ENCODE measurements at places on chromosomes 11 and 22.

- DNase-seq: no peak
These were observed 209.2 kb upstream of the SORL1-AS1 start for GRCh38 chr11:121661880-121662486.

DNA sequence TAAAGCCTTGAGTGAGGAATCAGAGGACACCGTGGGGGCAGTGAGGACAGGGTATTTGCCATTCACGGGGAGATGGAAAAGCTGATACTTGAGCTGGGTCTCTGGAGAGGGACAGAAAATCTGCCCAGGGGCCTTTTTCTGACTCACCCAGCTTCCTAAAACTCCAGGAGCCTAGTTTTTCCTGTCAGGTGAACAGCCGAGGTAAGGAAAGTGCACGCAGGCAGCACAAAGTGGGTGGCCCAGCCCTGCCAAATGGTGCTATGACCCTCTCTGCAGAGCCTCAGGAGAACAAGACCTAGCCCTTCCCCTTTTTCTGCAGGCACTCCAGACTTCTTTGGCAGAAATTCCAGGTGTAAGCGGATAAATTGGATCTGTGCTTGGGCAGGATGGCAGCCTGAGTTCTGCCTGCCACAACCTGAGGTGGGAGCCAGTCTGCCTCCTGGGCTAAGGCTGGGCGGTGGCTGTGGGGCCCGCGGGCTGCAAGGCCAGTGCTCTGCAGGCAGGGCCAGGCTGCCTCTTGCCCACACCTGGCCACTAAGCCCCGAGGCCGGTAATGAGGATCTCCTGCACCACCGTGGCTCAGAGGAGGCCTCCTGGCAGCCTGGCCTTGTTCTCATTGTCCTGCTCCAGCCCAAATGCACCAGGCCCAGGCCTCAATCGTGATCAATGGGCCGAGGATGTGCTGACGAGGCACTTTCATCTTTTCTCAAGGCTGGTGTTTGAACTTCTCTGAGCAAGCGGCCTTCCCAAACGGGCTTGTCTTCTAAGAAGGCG is 72.9 kb upstream of the LMO1 start:
- DNase-seq: no peak

DNA sequence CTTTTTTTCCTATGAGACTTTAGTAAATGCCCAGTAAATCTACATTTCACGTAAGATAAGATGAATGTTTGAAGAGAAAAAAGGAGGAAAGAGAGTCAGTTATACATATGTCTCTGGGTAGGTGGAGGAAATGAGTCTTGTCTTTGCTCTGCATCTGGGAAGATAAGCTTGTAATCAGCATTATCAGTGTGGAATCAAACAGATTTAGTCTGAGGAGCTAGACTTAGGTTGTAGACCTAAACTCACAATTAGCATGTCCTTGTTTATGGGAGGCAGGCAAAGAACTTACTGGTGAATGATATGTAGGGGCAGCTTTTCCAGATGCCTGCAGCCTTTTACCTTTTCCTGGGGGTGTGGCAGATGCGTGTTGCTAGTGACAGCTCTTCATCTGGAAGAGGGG is 962.3 kb downstream of the TBC1D22A start:
- DNase-seq: no peak

DNA sequence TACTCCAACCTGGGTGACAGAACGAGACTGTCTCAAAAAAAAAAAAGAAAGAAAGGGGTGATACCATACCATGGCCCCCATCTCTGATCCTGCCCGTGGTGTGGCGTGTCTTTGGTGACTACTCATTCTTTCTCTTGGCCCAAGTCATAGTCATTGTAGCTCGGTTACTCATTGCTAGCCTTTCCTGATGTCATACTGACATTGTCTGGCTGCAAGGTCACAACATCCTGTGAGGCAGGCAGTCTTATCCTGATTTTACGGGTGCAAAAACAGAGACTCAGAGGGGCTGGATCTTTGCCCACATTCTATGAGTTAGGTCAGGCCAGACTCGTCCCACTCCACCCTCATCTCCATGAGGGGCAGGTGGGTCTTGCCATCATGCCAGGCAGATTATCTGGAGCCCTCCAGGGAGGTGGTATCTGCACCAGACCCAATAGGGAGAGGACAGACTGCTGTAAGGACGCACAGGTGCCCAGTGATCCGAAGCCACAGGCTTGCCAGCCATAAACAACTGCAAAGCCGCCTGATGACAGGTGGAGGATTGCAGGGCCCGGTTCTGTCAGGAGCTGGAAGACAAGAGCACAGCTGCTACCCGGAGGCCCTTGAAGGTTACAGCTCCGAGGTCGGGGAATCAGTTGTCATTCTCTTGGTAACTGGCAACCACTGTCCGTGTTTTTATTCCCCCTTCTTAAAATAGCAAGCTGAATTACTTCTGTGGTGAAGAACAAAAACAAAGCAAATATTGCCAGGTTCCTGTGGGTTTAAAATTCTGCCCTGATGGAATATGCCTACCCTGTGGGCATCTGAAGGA is 13.8 kb downstream of the TOM1 start:
- DNase-seq: no peak

DNA sequence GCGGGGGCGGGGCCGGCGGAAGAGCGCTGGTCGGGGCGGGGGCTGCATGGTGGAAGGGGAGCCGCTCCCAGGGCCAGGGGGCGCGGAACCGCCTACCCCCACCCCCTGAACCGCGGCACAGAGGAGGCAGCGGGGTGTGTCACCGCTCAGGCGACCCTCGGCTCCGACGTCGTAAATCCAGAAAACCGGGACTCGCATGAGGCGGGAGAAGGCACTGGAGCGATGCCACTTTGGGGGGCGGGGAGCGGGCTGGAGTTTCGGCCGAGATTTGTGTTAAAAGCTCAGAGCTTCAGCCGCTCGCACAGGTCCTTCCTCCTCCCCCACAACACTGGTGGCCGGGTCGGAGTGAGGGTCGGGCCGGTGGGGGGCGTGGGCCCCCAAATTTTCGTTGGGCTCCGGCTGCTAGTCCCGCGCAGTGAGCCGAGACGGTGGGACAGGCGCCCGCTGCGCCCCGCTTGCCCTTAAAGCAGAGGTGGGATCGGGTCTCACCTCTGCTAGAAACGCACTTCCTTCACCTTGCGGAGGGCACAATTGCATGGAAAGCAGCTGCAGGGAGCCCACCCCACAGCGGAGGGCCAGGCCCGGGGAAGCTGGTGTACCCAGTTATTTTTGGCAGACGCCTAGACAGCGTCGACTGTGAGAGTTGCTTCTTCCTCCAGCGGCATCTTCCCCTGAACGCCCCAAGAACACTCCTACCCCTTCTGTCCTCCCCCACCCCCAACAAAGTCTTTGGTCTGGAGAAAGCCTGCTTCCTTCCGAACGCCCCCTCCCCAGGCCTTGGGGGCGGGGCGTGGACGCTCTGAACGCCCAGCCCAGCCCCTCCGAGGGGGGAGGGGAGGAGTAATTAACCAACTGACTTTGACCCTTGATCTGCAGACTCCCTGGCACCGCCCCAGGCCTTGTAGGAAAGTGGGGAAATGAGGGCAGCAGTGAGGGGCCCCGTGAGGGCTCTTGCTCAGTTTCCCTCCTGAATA is 1.1 kb downstream of the OVOL1 start:
- no peak for DNase-seq

- no peak for DNase-seq
These were observed 33.9 kb upstream of the FJX1 start for GRCh38 chr11:35584321-35584720.

- DNase-seq: peak; percentile 38
These were observed 886 bp downstream of the PITPNM1 start for GRCh38 chr11:67504005-67504949.

DNA sequence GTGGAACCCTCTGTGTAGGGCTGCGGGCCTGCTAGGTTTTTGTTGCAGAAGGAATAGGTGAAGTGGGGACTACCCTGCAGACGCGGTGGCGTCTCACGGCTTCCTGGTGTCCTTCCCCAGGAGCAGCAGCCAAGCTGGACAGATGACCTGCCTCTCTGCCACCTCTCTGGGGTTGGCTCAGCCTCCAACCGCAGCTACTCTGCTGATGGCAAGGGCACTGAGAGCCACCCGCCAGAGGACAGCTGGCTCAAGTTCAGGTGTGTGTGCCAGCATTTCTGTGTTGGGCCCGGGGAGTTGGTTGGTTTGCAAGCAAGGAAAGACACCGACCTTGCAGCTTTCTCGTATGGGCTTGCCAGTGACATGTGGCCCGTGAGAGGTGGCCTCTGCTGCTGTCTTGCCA is 15.3 kb downstream of the TAB1 start:
- no peak for DNase-seq
